ENCODE measurements at places on chromosomes 16 and 17.

DNA sequence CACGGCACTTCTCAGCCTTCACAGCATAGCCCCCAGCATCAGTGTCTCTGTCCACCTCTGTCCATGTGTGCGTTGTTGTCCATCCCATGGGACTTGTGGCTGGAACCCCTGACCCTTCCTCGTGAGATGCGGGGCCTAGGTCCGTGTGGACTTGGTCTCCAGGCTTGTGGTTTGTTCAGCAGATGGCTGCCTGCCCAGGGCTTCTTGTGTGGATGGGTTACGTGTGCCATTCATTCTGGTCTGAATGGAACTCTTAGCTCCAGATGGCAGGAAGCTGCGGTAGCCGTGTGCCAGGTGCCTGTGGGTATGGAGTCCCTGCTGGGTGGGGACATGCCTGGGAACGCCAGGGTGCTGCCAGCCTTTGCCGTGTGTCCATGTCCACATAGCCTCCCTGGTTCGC, 31.7 kb upstream of the NUDT16L1 start:
- no peak for DNase-seq

DNA sequence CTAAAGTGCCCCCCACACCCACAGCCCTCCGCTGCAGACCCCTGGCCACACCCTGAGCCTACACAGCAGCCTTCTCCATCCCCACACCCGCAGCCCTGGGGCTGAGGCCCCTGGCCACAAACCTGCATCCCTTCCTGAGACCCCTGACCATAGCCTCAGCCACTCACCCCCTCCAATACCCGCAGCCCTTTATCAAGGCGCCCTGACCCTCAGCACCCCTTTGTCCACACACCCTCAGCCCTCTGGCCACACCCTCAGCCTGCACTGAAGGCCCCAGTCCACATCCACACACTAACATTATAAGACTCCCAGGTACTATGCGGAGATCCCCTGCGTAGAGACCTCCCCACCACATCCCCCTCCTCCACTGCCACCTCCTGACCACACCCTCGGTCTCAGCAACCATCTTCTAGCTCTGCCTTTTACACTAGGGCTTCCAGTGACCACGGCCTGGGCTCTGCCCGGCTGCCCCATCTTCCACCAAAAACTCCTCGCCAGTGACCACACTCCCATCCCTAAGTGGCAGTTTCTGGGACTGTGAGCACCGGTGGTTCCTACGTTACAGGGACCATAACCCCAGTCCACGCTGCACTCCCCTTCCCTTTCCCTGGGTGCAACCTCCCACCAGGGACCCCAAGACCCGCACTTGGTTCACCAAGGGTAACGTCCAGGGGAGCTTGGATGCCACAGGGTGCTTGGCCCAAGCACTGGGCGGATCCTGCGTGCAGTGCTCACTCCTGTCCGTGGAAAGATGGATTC, 818 bp downstream of the TPPP3 start:
- DNase-seq: no peak

DNA sequence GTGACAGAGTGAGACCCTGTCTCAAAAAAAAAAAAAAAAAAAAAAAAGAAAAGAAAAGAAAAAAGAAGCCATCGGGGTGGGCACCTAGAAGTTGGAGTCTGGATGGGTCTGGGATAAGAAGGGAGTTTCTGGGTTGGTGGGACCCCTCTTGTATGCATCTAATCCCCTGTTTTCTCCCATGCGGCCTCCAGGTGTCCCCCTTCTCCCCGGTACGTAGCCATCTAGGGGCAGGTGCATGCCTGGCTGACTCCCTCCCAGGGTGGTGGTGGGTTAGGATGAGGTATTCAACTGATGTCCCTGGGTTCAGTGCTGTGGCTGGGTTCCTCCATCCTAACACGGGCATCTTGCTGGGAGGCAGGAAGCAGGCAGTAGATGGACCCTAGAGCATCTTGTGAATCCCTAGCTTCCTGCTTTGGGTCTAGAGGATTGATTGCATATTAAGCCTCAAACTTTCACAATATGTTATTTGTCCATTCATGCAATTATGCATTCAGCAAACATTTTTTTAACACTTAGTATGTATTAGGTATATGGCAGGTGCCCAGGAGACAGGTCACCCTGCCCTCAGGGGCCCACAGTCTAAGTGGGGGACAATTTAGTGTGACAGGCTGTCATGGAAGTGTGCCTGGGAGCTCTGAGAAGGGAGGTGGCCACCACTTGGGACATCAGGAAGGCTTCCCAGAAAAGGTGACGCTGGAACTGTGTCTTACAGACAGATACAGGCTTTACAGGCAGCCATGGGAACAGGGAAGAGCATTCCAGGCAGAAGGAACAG, 13.1 kb downstream of the FMNL1 start:
- no peak for DNase-seq

DNA sequence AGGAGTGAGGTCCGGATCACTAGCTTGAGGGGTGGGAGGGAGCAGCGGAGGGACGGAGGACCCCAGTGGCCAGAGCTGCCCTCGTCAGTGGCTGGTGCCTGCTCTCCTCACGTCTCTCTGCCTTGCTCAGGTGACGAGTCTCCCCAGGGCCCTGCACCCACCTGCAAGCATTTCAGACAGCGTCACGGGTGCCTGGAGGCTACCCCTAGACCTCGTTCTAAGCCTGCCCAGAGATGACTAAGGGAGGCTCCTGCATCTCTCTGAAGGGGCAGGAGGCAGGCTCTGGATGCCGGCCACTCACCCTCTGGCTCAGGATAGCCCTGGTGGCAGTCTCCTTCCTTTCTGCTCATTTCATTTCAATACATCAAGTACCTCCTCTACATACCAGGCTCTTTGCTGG, 68.8 kb downstream of the MRC2 start:
- DNase-seq: no peak

GRCh38 chr16:85354686-85355514, 242.6 kb upstream of the CIBAR2 start:
- DNase-seq: no peak

DNA sequence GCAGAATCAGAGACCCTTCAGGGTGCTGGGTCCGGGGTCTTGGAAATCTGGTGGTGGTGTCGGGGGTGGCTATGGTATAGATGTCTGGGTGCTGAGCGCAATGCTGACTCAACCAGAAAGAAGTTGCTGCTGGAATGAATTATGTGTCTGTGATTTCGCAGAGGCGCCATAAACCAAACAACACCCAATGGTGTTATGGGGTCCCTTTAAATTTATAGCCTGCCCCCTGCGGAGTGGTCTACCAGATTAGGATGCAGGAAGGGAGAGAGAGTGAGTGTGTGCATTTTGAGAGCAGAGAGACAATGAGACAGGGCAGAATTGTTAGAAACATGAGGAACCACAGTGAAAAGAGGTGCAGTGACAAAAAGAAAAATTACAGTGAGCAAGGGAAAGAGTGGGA, 100.7 kb upstream of the CDH11 start:
- DNase-seq: no peak

DNA sequence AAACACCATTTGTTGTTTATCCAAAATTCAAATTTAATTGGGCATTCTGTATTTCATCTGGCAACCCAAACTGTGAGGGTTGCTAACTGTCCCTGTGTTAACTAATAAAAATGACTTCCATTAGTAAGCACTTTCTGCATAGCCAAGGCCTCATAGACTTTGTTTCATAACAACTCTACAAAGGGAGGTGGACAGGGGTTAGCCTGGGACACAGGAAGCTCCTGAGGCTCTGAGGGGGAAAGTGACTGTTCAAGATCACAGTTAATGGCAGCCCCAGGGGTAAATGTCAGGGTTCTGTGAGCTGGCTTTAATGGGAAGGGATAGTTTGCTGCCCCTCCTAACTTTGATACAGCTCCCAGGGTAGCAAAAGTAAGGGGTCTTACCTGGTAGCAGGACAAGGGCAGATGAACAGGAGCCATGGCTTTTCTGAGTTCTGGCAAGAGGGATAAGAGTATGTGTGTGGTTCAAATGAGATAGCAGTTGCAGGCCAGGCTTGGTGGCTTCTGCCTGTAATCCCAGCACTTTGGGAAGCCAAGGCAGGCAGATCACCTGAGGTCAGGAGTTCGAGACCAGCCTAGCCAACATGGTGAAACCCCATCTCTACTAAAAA, 2.2 kb downstream of the HEATR9 start:
- no peak for DNase-seq

- no peak for DNase-seq
Measured at GRCh38 chr16:57264381-57264780, 19.3 kb downstream of the ARL2BP start.

GRCh38 chr17:1714980-1715802, 5.0 kb upstream of the TLCD2 start:
- DNase-seq: no peak

GRCh38 chr17:18858567-18859245, 775 bp downstream of the PRPSAP2 start:
- DNase-seq: no peak

DNA sequence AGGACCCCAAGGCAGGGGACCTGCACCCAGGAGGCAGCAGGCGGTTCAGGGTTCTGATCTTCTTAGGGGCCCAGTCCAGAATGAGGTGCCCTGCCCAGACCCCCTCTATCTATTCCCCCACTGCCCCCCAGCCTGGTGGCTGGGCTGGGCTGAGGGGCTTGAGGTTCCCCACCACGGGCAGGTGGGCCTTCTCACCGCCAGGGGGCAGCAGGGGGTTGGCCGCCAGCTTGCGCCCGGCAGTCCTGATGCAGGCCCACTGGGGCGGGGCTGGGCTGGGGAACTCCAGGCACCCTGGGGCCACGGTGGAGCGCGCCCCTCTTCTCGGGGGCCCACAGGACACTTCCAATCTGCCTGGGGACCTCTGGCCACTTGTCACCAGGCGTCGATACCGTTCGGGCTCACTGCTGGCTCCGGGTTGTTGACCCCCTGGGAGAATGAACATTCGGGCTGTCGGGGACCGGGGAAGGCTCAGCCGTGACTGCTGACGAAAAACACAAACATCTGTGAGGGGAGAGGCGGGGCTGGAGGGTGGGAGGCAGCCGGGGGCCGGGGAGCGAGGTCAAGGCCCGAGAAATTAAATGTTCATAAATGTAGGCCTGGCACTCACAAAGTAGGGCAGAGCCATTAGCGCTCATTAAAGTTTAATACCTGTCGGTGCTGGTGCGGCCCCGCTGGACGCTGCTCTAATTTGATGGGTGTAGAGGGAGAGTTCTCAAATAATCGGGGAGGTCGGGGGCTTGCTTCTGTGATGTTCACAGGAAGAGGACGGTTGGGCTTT, 219.3 kb upstream of the GSE1 start:
- DNase-seq: peak; percentile 65

GRCh38 chr16:1775006-1775845, 2.3 kb upstream of the MRPS34 start:
- no peak for DNase-seq

DNA sequence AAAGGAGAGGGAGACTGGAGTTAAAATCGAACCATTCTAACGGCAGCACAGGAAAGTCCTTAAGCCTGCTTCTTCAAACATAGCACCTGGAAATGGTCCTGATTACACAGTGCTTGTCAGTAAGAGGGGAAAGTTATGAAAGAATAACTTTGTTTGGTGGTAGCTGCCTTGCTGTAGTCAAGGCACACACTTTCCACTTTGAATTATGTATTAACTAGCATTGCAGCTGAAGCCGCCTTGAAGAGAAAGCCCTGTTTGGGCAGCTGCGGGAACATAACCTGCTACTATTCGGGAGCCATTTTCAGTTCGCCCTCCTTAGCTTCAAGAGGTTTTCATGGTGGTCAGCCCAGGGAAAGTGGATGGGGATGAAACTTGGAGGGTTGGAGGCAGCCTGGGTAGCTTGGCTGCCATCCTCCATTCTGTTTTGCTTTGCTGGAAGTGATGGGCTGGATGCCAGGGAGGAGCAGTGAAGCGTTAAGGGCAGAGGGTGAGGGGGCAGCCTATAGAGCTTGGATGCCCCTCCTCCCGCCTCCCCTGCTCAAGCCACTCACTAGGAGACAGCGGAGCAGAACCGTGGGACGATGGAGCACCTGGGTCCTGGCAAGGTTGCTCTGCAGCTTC, 5.3 kb upstream of the HAS3 start:
- no peak for DNase-seq

- DNase-seq: no peak
Measured at GRCh38 chr17:80847496-80848230, 144.0 kb upstream of the CHMP6 start.

GRCh38 chr17:73463821-73464220, 152.0 kb upstream of the CDC42EP4 start:
- no peak for DNase-seq

- no peak for DNase-seq
Measured at GRCh38 chr16:8982816-8983215, 19.1 kb upstream of the USP7 start.

DNA sequence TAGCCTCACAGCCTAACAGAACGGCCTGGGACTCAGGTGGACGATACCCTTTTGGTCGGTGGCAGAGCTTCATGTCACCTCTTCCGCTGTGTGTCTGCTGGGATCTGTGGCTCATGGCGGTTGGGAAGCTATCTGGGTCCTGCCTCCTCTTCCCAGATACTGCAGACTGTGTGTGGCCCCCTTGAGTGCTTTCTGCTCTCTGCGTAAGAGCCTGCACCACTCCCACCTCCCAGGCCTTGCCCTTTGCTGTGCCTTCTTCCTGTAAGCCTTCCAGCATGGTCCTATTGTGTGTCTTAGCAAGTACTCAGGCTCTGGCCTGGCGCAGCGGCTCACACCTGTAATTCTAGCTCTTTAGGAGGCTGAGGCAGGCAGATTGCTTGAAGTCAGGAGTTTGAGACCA, 17.5 kb upstream of the ADCY7 start:
- no peak for DNase-seq

GRCh38 chr17:43720311-43721060, 38.1 kb downstream of the SOST start:
- DNase-seq: peak; percentile 70

DNA sequence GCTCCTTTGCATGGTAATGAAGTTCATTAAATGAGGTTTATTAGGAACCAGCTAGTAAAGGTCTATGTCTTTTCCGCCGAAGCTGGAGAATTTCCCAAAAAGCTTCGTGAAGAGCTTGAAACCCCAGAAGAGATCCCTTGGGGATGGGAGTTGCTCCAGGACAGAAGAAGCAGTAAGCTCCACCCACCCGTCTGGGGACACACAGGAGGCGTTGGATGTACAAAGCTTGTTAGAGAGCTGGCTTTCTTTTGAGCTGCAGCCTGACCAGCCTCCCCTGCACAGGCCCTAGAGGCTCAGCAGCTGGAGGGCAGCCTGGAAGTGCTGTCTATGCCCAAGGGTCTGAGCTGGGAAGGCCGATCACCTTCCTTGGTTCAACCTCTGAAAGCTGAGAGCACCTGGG, 147.4 kb upstream of the SDK2 start:
- DNase-seq: no peak

DNA sequence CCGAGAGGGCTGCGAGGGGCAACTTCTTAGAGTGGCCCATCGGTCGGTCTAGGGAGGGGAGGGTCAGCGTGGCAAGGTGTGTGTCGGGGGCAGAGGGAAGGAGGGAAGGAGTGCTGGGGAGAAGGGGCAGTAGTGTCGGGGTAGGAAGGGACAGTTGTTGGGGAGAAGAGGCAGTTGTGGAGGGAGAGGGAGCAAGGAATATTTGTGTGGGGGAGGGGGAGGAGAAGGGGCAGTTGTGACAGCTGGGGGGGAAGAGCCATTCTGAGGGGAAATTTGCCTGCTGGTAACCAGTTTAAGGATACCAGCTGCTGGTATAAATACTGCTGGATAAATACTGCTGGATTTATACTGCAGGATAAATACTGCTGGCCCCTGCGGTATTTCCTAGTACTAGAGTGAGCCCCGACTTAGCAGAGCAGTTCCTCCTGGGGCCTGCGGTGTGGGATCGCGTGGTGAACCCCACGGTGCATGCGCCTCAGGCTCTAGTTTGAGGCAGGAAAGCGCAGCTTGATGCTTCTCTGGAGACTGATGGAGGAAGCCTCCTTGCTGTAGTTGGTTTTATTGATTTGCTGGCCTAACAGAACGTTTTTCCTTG, 309 bp downstream of the DNAH2 start:
- no peak for DNase-seq

- no peak for DNase-seq
Measured at GRCh38 chr16:87325423-87325858, 8.2 kb upstream of the C16orf95 start.

Data from activated B cell treated with CpG ODN at 0.5 μM for 24 hours (primary cell).